Mucosa of descending colon (tissue), 3 donors: ENCODE measurements at places on chromosomes 7 and 10. TPM values are rescaled to one million over a fixed set of nuclear protein-coding genes. Genes with fewer than 3 reads are reported as not detected.

The POMZP3 gene
- total RNA-seq, result 17.4 TPM

The STEAP4 gene
- 2.1 TPM for total RNA-seq

The ADAM8 gene
- 7.0 TPM for total RNA-seq

The OR2A42 gene
- not detected for total RNA-seq

The SVOPL gene
- 3.1 TPM for total RNA-seq

The WEE2 gene
- not detected for total RNA-seq

The CLDN4 gene
- total RNA-seq, result 450 TPM

GRCh38 chr7:132077971-132078685 lies 498.1 kb downstream of the PLXNA4 start:
- DNase-seq, result no peak

DNA sequence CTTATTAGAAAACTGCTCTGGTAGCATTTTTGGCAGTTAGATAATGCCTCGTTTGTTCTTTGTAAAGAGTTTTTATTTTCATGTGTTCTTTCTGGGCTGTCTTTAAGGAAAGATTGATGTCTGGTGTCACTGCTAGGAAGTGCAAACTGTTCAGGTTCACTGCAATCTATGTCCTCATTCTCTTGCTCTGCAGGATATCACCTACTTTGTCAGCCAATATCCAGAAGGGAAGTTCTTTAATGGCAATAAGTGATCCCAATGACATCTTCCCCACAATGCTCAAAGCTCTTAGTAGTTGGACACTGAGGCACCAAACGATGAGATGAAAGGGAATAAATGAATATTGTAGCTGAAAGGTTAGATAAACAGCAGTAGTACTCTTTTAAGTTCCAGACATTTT lies 115.1 kb downstream of the AGMO start:
- no peak for DNase-seq

DNA sequence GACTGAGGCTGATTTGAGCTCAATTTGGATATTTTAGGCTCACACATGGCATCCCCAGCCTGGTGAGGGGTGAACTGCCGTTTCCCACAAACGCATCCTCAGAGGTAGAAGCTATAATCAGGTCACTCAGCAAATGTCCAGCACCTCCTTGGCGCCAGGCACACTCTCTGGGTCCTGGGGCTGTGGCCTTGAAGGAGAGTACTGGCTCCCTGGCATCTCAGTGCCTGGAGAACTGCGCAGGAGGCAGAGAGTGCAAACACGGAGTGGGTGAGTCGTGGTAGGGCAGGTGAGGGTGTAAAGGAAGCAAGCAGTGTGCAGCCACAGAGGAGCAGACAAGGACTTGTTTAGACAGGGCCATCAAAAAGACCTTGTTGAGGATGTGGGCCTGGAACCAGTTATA lies 224.0 kb upstream of the ZNF32 start:
- no peak for DNase-seq

GRCh38 chr10:35532141-35532540 lies 73.0 kb upstream of the GJD4 start:
- no peak for DNase-seq

- DNase-seq, result no peak
These were observed 30.7 kb downstream of the JCAD start for GRCh38 chr10:30028738-30029030.

- no peak for DNase-seq
These were observed 11.7 kb downstream of the CPEB3 start for GRCh38 chr10:92278996-92279696.

GRCh38 chr10:96325719-96326373 lies 21.6 kb downstream of the DNTT start:
- DNase-seq, result no peak

DNA sequence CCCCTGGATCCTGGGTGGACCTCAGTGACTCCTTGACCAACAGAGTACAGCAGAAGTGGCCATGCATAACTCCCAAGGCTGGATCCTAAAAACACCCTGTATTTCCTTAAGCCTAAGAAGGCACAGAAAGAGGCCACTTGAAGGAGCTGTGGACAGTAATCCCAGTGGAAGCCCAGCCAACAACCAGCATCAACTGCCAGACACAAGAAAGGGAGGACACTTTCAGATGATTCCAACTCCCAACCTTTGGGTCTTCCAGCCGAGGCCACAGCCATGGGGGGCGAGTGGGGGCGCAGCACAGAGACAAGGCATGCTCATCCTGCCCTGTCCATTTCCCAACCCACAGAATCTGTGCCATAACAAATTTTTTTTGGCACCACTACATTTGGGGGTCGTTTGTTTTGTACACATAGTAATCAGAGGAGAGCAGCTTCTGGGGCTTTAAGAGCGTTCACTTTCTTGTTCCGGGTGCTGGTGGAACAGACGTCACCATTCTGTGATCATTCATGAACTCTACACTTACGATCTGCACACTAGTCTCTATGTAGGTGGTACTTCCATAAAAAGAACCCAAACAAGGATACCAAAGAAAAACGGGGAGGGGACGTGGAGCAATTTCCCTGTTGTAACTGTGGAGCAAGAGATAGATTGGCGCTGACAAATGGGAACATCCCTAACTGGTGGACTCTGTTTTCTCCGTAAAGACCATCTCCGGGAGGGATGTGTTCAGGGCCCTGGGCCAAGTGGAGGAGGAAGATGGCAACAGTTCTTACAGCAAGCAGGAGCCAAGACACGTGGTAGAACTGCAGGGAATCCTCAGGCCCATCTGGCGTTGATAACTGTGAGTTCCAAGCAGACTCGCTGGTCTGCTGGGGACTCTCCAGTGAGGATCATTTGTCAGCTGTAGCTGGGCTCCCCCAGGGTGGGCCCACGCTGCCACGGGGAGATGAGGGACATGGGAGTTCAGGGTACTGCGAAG lies 6.0 kb upstream of the SLC29A3 start:
- DNase-seq, result peak; percentile 34

DNA sequence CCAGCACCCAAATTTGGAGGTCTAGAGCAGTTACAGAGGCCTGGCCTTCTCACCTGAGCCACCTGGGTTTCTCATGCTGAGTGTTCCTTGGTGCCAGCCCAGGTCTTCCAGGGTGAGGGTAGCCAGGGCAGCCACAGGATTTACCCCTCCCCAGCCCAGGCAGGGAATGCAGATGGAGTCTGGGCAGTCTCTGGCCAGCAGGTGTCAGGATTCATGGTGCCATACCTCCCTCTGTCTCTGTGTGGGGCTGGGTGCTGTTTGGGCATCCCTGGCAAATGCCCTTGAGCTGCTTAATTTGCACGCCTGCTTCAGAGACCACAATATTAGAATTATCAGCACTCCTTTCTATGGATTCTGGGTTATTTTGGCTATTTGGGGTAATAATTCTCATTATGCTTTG lies 246.7 kb downstream of the GFRA1 start:
- DNase-seq, result no peak

DNA sequence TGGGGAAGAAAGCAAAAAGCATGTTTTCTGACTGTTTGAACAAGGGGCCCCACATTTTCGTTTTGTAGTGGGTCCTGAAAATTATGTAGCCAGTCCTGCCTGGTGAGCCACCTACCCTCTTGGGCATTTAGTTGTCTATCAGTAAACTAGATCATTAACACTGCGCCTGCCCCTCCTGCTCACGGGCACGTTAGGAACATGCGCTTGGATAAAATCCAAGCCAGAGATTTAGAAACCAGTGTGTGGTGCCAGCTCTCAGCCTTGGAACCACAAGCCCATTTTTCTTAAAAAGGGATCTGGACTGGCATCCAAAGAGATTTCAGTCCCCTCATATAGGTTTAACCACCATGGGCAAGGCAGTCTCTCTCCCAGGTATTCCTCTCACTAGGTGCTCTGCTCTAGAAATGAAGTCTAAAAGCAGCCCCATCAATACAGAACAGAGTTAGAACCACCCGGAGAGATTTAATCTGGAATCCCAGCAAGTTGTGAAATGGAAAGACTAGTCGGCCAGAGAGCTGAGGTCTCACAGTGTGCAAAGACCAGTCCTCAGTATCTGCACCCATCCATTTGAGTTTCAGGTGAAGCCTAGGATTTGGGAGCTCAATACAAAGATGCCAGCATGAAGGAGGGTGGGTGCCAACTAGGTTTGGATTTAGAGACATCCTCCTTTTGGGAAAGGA lies 123.9 kb upstream of the TCF7L2 start:
- no peak for DNase-seq

DNA sequence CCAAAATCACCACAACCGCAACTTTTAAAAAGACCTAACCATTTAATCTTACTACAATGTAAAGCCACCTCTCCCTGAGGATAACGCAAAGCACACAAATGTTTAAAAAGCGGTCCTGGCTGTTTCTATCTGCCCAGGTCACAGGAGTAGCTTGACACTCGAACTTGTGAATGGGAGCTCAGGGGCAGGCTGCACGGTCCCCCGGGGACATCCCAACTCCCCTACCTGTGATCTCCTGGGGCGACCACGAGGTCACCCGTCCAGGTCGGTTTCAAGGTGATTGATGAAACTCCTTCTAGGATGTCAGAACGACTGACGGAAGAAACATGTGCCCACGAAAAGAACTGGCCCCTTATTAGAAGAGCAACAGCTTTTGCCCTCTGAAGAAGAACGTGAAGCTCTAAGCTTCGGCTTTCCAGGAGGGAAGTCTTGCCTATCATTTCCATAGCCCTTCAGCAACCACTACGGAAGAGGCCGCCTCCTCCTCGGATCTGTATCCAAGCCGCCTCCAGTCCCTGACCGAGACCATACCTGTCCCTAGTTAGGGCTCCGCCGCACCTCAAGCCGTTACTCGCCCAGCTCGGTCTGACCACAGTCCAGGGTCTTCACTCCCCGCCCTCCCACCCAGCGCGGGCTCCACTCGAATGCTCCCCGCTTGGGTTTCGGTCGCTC lies 459 bp downstream of the CYCS start:
- no peak for DNase-seq

GRCh38 chr10:78768876-78769275 lies 299.9 kb upstream of the ZMIZ1 start:
- no peak for DNase-seq

DNA sequence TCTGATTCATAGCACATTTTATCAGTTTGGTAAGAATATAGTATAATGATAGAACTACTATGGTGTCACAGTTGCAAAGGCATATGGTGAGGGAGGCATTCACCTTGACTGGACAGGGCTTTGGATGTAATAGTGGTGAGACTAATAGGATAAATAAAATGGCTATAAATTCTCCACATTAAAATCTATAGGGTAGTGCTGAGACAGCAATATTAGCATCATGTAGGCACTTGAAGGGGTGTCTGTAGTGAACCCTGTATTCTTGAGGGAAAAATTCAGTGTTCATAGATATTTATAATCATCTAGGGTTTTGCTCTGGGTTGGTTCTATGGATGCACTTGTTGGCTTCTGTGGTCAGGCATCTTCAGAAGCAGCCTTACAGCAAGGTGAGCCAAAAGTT lies 59.3 kb upstream of the ICA1 start:
- DNase-seq, result no peak
